Transverse colon (tissue), 4 donors: ENCODE measurements at places on chromosomes 6 and 20. TPM values are rescaled to one million over a fixed set of nuclear protein-coding genes. Genes with fewer than 3 reads are reported as not detected.
A peak's percentile ranks its signal among the peaks of the same experiment; 100 is the strongest.

GRCh38 chr6:38522322-38522721 lies 117.4 kb downstream of the BTBD9 start:
- DNase-seq, result no peak

- DNase-seq, result no peak
These were observed 530.4 kb upstream of the BTBD3 start for GRCh38 chr20:11387189-11387754.

GRCh38 chr6:96864216-96865054 lies 27.2 kb upstream of the GPR63 start:
- DNase-seq, result no peak

GRCh38 chr20:25464501-25465242 lies 57.2 kb downstream of the GINS1 start:
- no peak for DNase-seq

GRCh38 chr20:43723186-43723585 lies 3.6 kb downstream of the GTSF1L start:
- no peak for DNase-seq

- DNase-seq, result no peak
These were observed 62.4 kb upstream of the STXBP5 start for GRCh38 chr6:147141711-147142308.

- DNase-seq, result no peak
These were observed 659.7 kb downstream of the KIF16B start for GRCh38 chr20:15913391-15914025.

GRCh38 chr6:161215876-161216615 lies 57.8 kb downstream of the AGPAT4 start:
- DNase-seq, result no peak

- peak; percentile 61 for DNase-seq
These were observed 37.1 kb upstream of the B4GALT5 start for GRCh38 chr20:49750611-49751396.

DNA sequence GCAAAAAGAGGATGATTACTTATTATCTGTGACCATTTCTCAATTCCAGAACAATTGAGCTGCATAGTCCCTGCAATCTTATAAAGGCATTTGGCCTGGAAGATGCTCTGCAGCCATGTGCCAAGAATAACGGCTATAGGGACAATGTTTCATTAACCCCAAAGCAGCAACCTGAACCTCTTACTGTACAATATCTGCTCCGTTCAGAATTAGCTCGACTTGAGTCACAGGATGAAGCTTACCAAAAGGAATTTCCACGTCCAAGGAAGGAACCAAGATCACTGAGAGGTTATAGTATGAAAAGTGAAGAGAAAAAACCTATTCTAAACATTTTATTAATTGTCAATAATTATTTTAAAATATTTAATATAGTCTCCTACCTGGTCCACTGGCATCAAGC lies 167.3 kb upstream of the GMDS start:
- DNase-seq, result no peak

PERP gene
- total RNA-seq, result 57.6 TPM

DNA sequence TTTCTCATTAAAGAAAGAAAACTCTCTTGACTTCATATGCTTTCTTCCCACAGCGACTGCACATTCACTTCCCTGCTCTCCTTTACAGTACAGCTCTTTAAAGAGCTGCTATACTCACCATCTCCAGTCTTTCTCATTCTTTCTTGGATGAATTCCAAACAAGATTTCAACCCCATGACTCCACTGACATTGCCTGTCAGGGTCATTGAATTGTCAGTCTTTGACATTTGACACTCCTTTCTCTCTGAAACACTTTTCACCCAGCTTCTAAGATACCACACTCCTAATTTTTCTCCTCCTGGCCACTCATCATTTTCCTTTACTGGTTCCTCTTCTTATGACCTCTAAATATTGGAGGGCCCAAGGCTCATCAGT lies 811 bp upstream of the ARMH2 start:
- no peak for DNase-seq

SRXN1 gene
- 16.1 TPM for total RNA-seq

PRL gene
- total RNA-seq, result not detected

GRCh38 chr20:14860410-14860814 lies 523.0 kb upstream of the FLRT3 start:
- DNase-seq, result no peak

DACT2 gene
- total RNA-seq, result 2.4 TPM

TMEM217 gene
- 0.41 TPM for total RNA-seq
